ENCODE measurements at places on chromosomes 12 and 14. TPM values are rescaled to one million over a fixed set of nuclear protein-coding genes. Genes with fewer than 3 reads are reported as not detected.

FAM181A gene
- not detected for polyA plus RNA-seq

- no peak for DNase-seq
Observed at GRCh38 chr12:131911851-131912477, 17.1 kb upstream of the PUS1 start.

ZBTB42 gene
- polyA plus RNA-seq, result 8.7 TPM

- no peak for DNase-seq
Observed at GRCh38 chr14:54796961-54797360, 105.7 kb downstream of the GCH1 start.

NEMF gene
- 45.6 TPM for polyA plus RNA-seq

DNA sequence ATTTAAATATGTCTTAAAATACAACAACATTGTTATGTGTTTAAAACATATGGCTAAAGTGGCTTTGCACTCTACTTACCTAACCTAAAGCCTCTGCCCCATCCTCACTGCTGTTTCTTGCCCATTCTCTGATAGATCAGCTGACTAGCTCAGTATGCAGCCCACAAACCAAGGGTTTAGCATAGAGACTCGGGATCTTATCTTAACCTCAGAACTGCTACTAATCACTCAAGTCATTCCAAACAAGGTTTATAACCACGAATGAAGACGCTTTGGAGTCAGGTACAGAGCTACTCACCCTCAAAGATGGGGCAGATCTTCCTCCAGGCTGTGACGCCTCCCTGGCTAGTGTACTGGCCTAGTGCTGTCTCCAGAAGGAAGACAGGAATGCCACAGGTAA is 19.3 kb downstream of the SLC6A13 start:
- DNase-seq, result no peak

DNA sequence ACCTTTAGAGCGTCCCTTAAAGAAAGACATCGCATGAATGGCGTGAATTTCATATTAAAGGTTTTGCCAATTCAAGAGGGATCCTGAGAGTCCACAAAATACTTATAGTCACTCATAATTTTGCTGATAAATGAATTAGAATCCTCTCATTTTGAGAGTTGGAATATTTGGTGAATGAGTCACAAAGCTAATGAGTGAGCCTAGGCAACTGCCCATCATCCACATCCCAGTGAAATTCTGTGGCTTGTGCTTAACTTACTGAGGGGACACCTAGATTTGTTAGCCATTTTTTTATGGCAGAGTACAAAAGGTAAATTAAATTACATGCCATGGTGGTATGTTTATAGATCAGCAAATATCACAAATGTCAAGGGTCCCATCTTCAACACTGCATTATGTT is 12.7 kb upstream of the NOXRED1 start:
- DNase-seq, result no peak

DNA sequence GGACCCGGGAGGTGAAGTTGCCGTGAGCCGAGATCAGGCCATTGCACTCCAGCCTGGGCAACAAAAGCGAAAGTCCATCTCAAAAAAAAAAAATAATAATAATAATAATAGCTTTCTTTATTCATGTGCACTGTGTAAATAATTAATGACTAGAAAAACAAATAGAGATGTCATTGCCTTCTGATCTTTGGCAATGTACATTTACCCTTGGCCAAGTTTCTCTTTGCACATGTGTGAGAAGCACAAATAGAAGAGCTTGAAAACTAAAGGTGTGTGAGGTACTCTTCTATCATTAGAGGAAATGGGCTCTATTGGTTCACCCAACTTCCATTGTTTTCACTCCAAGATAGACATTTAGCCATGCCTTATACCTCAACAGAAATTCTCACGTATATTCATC is 170.1 kb upstream of the PDZRN4 start:
- DNase-seq, result no peak

KRT2 gene
- not detected for polyA plus RNA-seq

CISTR gene
- polyA plus RNA-seq, result not detected

GRCh38 chr12:57360468-57360867 is 70.4 kb downstream of the R3HDM2 start:
- no peak for DNase-seq

ASCL1 gene
- not detected for polyA plus RNA-seq

GRCh38 chr14:60485598-60486251 is at the start of gene C14orf39:
TSS of gene C14orf39 (minus strand) at chr14:60486063. CDS start at chr14:60485078, 985 bp downstream.
- no peak for DNase-seq

DNA sequence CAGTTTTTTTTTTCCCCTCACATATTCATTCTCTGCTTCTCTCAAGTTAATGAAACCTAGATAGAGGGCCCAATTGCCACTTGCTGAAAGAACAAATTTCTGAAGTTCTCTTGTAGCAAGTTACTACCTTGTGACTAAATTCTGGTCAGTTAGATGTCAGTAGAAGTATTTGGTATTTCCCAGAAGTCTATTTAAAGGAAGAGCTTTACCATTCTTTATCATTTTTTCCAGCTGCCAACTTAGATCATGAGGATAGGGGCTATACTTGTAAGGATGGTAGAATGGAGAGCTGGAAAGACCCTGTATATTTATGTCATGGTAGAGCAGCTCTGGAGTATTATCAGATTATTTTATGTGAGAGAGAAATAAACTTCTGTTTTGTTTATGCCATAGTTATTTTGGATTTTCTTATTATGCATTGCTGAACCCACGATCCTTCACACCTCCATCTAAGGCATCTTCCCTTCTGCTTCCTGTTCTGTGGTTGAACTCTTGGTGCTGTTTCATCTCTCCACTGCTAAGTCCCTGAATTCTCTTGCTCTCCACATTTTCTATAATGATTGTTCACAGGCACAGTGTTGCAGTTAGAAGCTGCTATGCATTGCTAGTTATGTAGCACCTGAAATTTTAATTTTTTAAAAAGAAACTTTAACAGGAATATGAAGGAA is 25.9 kb downstream of the FUT8 start:
- no peak for DNase-seq

- no peak for DNase-seq
Observed at GRCh38 chr14:66137081-66137480, 349.1 kb upstream of the CCDC196 start.

GRCh38 chr12:12384571-12385340 is 27.9 kb downstream of the BORCS5 start:
- DNase-seq, result no peak

LRRK2 gene
- polyA plus RNA-seq, result 4.5 TPM

GRCh38 chr14:94671870-94672444 is 59.8 kb downstream of the SERPINA3 start:
- DNase-seq, result no peak

RPAP3 gene
- polyA plus RNA-seq, result 25.4 TPM

CD163 gene
- polyA plus RNA-seq, result 14.5 TPM

LRRC23 gene
- polyA plus RNA-seq, result 10.5 TPM

PGF gene
- polyA plus RNA-seq, result 43.2 TPM

ATP23 gene
- 5.3 TPM for polyA plus RNA-seq

GRCh38 chr12:4082809-4083403 is 190.7 kb upstream of the CCND2 start:
- no peak for DNase-seq

NINJ2 gene
- 5.5 TPM for polyA plus RNA-seq

DNA sequence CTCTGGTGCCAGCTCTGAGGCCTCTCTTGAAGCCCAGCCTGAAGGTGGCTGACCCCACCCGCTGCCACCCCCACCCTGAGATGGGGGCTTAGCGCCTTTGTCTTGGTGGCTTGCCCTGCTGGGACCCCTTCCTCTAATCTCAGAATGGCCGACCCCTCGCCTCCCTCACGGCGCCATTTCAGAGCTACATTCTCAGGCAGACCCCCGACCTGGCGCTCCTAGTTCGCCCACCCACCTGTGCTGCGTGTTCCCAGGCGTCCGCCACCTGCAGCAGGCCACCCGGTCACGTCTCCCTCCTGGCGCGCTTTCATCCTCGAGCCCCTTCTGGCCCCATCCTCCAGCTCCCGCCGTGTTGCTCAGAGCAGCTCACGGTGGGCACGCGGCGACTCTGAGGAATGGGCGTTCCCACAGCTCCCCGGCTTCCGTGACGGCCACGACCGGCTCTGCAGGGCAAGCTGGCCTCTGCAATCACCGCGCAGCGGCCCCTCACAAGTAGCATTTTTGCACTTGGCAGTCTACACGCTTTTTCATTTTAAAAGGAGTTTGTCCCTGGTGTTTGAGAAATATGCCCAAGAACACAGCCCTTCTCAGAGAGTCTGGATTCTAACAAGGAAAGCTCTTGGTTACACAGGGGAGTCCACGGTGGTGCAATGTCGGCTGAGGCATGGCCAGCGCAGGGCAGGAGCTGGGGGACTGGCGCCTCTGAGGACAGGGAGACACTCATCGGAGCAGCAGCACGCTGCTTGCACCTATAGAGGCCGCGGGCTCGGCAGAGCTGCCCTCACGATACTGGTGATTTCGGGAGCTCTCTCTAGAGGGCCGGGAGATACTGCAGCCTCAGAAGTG is 105.7 kb upstream of the C14orf180 start:
- no peak for DNase-seq

- no peak for DNase-seq
Observed at GRCh38 chr12:102765736-102766135, 151.3 kb downstream of the PAH start.

DNA sequence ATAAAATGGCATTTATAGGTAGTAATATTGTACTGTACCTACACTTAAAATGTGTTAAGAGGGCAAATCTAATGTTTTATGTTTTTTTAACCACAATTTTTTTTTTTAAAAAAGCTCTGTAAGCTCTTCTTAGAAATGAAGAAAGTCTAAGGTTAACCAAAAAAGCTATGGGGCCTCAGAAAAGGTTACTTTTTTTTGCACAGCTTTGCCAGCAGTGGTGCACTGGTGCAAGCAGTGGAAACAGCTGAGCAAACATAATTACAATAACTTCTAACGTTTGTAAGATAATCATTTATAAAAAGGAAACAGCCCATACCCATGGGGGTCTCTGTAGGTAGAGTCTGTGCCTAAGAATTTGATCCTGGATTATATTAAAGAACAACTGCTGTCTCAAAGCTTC is 85.1 kb upstream of the NID2 start:
- DNase-seq, result no peak

- no peak for DNase-seq
Observed at GRCh38 chr12:67410667-67411067, 141.5 kb downstream of the CAND1 start.

GRCh38 chr12:66312189-66312588 is 9.9 kb downstream of the HELB start:
- DNase-seq, result no peak

GRCh38 chr14:52399921-52400595 is 85.9 kb downstream of the PTGER2 start:
- peak; percentile 25 for DNase-seq

TULP3 gene
- 24.1 TPM for polyA plus RNA-seq

- no peak for DNase-seq
Observed at GRCh38 chr14:67918838-67919237, 99.3 kb downstream of the RAD51B start.

TSPAN11 gene
- polyA plus RNA-seq, result 6.1 TPM

- no peak for DNase-seq
Observed at GRCh38 chr12:13436182-13436581, 239.7 kb downstream of the EMP1 start.

DNA sequence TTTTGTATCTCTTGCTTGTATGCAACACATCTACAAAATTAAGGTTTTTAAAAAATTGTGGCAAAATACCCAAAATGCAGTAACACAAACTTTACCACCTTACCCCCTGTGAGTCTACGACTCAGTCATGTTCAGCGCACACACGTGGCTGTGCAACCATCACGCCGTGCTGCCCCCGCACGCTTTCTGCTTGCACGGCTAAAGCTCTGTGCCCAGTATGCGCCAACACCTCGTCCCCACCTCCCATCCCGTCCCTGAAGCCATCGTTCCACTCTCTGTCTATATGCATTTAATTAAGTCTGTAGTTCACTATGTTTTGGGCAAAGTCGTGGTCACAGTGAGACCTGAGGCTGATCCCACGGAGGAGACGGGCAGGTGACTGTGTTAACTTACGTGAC is 36.4 kb downstream of the FZD10 start:
- DNase-seq, result no peak

KLHL33 gene
- polyA plus RNA-seq, result 1.1 TPM

- no peak for DNase-seq
Observed at GRCh38 chr12:56103823-56104108, 593 bp upstream of the PA2G4 start.

DNA sequence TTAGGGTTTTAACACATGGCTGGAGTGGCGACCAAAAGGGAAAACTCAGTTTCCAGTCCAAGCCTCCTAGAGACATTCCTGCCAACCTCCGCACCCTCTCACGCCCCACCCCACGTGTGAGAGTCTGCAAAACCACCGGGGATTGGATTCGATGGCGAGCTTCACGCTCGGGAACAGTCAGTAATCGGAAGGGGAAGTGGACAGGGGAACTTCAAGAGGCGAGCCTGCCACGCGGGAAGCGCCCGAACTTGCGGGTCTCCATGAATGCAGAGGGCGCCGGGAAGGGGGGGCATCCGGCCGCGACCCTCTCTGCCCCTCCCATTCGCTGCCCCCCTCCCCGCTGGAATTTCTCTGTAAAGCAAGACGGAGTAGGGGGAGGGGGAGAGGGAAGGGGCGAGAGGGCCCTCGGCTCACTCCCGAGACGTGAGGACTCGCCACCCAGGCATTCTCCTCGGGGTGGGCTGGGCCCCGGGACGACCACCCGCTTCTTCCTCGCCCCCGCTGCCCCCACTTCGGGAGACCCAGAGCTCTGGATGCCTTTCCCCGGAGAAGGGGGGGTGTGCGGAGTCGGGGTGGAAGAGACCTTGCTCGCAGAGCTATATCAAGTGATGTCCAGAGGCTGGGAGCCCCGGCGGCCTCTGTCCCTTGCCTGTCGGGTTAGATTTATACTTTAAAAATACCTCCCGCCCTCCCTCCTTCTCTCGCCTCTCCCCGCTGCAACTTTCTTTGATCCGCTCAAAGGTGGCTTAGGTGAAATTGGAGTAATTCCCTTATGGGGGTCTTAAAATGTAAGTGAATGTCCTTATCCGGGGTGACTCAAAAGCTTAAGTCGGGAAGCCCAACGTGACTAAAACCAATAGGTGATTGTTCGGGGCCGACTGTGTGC is 2.5 kb upstream of the CCND2 start:
- no peak for DNase-seq

- no peak for DNase-seq
Observed at GRCh38 chr12:52356031-52356761, 11.1 kb downstream of the KRT85 start.

- DNase-seq, result no peak
Observed at GRCh38 chr14:22739423-22739822, 27.1 kb upstream of the OXA1L start.

AKAP3 gene
- 0.13 TPM for polyA plus RNA-seq

VWF gene
- 41.9 TPM for polyA plus RNA-seq

RND1 gene
- polyA plus RNA-seq, result 0.38 TPM

- no peak for DNase-seq
Observed at GRCh38 chr12:17763366-17763765, 326.6 kb downstream of the RERGL start.

TAS2R10 gene
- polyA plus RNA-seq, result 1.1 TPM

BCDIN3D gene
- polyA plus RNA-seq, result 5.6 TPM

DNA sequence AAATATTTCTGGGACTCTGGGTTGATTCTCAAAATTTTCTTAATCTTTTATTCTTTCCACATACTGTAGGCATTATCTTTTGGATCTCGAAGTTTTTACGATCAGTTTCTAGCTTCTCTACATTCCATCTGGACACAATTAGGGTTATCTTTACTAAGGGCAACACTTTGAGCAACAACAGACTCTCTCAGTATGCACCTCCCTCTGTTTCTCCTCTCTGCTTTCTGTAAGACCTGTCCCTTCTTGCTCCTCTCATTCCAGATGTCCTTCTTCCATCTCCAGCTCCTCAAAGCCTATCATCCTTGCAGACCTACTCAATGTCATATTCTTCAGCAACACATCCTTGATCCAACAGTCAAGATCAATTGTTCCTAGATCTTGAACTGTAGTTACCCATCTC is 457.0 kb downstream of the SLC6A15 start:
- no peak for DNase-seq

All from forelimb muscle (tissue), 1 donor.